ENCODE measurements at places on chromosomes 13 and 19. TPM values are rescaled to one million over a fixed set of nuclear protein-coding genes. Genes with fewer than 3 reads are reported as not detected.

The CLDN10 gene
- not detected for total RNA-seq

The RCBTB2 gene
- total RNA-seq = 27.1 TPM

The SMARCA4 gene
- 85.4 TPM for total RNA-seq

The CD70 gene
- 0.52 TPM for total RNA-seq

The RDH8 gene
- not detected for total RNA-seq
